ENCODE measurements at places on chromosomes 4 and X.

GRCh38 chr4:56078866-56079265 lies 130.1 kb downstream of the CEP135 start:
- DNase-seq, result no peak

GRCh38 chrX:50495616-50496015 lies 25.0 kb upstream of the DGKK start:
- DNase-seq, result no peak

DNA sequence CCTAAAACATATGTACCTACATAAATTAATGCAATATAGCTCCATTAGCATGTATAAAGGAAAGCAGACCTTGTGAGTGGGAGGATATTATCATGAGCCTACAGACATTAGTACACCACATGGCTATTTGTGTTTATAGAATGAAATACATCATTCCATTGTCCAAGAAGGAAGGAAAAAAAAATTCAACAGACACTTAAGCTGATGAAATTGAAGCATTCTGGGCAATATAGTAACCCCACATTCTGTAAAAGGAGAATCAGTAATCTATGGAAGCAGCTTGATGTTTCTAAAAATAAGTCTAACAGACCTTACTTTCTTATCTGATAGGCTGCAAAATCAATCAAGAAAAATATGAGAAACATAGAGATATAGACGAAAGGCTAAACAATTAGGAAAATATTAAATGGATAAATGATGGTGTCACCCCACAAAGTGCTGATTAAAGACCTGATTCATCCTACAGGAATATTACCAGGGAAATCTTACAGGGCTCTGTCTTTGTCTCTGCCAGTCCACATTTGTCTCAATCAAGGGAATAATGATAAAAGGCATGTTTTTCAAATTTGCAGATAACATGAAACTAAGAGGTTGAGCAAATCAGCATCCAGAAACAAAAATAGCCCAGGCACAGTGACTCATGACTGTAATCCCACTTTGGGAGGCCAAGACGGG lies 76.8 kb downstream of the COMMD8 start:
- no peak for DNase-seq

DNA sequence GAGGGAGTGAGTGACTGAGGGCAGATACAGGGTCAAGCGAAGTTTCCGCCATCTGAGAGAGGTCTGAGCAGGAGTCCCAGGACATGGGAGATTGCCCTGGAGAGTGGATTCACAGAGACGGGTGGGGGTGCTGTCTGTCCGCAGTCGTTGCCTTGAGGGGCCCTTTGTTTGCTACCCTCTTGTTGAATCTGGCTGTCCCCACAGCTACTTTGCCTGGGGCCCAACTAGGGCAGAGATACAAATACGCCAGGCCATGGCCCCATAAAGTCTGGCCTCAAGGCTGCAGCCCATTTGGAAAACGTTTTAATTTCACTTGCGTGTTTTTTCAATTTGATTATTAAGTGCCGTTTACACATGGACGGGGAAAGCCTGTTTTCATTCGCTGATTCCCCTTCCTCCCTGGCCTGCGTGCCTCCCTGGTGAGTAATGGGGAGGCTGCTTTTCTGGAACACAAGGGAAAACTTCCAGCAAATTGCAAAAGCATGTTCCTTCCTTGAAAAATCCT lies 134.4 kb downstream of the SMIM20 start:
- DNase-seq, result no peak

- no peak for DNase-seq
Observed at GRCh38 chr4:113582737-113583136, 178.8 kb downstream of the CAMK2D start.

DNA sequence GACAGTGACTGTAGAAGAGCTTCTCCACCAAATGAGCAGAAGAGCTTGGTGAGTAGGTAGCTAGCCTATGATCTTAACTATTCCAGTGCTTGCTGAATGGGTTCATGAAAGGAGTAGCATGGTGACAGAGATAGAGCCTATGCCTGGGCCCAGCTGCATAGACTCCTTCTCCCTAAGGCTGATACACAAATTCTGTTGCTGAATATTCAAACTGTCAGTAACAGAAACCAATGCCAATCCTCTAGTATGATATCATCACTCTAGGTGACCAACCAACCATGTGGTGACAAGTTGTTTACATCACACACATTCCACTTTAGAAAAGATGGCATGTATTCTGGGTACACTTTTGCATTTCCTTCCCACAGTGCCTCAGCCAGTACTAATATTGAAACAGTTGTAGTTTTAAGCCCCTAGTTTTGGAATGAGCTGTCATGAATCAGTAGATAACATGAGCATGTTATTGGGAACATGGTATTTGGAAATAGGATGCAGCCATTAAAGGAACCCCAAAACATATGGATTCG lies 103.4 kb upstream of the GRXCR1 start:
- DNase-seq, result no peak

DNA sequence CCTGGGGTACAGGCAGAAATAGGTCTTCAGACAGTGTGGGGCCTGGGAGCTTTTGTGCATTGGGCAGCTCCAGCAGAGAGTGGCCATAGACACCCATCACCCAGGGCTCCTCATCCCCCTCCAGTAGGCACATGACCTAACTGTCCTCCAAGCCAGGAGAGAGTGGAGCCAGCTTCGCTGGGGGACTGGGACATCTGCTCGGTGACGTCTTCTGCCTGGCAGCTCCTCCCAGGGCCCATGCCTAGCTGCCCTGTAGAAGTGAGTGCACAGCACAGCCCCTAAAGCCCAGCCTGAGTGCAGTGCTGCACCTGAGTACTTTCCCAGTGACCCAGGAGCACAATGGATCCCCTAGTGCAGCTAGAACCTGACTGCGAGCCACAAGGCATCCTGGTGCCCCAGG lies 279.7 kb upstream of the SLC7A11 start:
- DNase-seq, result no peak

- no peak for DNase-seq
Observed at GRCh38 chrX:9805956-9806355, 19.7 kb downstream of the SHROOM2 start.

- no peak for DNase-seq
Observed at GRCh38 chr4:67684839-67685531, 16.0 kb downstream of the UBA6 start.

- no peak for DNase-seq
Observed at GRCh38 chr4:33296876-33297455, 2576.8 kb downstream of the PCDH7 start.

DNA sequence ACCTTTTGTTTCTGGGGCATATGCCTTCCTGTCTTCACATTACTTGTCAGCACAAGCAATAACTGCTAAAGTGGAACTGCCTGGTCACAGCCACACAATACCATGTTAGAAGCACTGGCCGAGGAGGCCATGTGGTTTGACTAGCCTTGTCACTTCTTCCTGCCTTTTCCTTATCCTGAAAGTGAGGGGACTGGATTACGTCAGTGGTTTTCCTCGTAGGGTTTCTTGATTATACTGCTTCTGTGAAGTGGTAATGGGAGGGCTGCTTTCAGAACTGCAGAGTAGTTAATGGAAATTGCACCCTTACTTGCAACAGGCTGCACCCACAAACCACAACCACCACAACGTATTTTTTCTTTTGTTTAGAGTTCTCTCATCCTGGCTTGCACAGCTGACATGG lies 26.6 kb downstream of the ZRSR2 start:
- no peak for DNase-seq

DNA sequence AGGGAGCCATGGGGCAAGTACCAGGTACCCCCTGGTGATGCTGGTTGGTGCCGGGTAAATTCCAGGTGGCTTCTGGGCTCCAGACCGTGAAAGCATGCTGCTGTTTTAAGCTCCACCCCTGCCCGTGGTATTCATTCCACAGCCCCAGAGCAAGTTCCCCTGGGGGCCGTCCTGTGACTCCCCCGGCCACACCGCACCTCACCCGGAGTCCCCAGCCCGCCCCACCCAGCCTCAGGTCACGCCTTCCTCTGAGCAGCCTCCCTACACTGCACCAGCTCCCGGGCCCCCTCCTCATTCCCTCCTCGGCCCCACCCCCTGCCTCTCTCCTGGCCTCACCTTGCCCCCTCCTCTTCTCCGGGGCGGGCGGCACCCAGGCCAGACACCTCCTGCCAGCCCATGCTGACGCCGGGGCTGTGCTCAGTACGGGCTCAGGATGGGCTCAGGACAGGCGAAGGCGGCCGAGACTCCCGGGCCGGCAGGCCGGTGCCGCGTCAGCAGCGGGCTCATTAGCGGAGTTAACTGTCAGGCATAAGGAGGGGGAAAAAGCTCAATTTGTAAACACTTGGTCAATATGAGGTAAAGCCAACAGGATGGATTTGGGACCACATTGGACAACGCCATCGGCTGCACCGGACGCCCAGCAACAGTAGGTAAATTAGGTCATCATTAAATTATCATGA lies 127.4 kb downstream of the FAM53A start:
- no peak for DNase-seq

DNA sequence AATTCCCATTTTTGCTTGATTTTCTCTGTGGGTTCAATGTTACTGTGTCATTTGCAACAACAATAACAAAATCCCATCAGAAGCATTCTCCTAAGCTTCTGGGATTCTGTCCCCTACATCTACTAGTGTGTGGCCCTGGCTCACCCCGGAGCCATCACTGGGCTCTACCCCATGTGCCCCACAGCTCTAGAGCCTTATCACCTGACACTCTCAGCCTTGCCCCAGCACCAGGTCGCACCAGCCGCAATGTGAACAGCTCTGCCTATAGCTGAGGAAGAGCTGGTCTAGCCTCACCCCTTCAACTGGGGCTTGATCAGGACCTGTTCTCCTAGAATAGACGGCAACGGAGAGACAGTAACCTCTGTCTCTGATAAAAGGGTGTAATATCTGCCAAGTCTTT lies 161.7 kb downstream of the SHROOM3 start:
- DNase-seq, result no peak

DNA sequence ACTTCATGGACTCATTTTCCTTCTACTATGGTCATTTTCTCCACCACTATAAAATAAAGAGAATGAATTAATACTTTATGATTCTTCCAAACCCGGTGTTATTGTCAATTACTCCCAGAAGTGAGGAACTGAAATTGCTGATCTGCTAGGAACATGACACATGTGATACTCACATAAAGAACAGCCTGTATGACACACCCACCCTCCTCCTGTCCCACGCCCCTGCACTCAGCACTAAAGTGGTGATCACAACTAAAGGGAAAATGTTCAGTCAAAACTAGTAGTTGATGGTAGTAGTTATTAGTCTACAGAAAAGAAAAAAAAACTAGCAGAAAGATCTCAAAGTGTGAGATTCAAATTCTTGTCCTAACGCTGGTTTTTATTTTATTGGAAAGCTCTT lies 1508.3 kb downstream of the RAPGEF2 start:
- DNase-seq, result no peak

DNA sequence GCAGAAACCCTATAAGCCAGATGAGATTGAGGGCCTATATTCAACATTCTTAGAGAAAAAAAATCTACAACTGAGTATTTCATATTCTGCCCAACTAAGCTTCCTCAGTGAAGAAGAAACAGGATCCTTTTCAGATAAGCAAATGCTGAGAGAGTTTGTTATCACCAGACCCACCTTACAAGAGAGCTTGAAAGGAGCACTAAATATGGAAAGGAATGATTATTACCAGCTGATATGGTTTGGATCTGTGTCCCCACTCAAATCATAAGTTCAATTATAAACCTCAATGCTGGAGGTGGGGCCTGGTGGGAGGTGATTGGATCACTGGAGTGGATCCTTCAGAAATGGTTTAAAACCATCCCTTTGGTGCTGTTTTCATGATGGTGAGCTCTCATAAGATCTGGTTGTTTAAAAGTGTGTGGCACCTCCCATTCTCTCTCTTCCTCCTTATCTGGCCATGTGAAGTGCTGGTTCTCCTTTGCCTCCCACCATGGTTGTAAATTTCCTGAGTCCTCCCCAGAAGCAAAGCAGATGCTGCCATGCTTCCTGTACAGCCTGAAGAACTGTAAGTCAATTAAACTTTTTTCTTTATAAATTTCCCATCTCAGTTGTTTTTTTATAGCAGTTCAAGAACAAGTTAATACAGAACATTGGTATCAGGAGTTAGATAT lies 144.2 kb downstream of the MSN start:
- DNase-seq, result no peak

GRCh38 chr4:139242511-139243051 lies 37.4 kb downstream of the MGARP start:
- DNase-seq, result no peak

- no peak for DNase-seq
Observed at GRCh38 chr4:150479657-150480056, 102.3 kb upstream of the MAB21L2 start.

DNA sequence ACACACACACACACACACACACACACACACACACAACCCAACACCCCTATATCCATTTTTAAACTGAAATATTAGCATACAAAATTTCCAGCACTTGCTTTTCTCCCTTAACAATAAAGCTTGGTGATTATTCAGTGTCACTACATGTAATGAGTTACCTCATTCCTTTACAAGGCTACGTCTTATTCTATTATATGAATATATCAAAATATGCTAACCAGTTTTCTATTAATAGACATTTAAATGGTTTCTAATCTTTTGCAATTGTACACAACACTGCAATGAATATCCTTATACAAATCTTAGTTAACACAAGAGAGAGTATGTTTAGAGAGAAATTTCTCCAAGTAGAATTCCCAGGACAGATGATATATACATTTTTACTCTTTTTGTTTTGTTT lies 14.2 kb downstream of the ZNF81 start:
- DNase-seq, result no peak

GRCh38 chr4:168972596-168972995 lies 37.5 kb downstream of the CBR4 start:
- no peak for DNase-seq

DNA sequence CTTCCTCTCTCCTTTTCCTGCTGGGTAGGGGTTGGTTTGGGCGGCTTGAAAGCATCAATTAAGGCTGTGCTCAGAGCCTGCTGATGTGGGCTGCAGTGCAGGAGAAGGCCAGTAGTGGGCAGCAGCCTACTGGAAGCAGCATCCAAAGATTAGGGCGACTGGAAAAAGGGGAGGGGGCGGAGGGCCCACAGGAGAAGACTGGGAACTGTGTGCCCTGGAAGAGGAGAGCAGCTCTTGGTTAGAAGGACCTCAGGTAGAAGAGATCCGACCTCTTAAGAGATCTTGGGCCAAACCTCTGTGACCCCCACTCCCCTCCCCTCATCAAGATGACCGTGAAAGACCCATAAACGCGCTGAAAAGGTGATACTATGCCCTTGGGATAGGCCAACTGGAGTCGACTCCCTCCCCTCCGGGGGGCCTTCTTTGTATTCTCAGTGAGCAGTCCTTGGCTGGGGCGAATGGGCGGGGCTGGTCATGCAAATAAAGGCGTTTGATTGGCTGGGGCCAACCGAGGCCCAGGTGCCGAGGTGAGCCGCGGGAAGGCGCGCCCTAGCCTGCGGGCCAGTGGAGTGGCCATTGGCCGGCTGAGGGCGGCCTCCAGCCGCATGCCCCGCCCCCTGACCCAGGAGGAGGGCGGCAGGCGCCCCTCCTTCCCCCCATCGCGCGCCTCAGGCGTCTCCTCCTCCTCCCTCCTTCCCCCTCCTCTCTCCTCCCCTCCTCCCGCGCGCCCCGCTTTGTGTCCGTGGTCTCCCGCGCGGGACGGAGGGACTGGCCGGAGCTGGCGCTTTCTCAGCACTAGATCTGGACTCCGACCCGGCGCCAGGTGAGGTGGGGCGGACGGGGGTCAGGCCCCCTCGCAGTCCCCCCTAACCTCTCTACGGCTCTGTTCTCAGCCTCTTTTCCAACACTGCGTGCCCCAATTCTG lies 10.1 kb downstream of the DLG3 start:
- no peak for DNase-seq
